RCC 7860 (cell line): ENCODE measurements at places on chromosomes 12 and 14.

GRCh38 chr14:52119030-52119429, 50.2 kb upstream of the NID2 start:
- DNase-seq: no peak

- no peak for DNase-seq
Measured at GRCh38 chr12:47805417-47805816, 14.3 kb downstream of the HDAC7 start.

- peak; percentile 29 for DNase-seq
Measured at GRCh38 chr12:99810718-99811593, 163.4 kb downstream of the GARIN6 start.

- DNase-seq: no peak
Measured at GRCh38 chr12:88223519-88223918, 81.4 kb downstream of the TMTC3 start.

GRCh38 chr14:81676879-81677278, 143.2 kb upstream of the SEL1L start:
- no peak for DNase-seq

DNA sequence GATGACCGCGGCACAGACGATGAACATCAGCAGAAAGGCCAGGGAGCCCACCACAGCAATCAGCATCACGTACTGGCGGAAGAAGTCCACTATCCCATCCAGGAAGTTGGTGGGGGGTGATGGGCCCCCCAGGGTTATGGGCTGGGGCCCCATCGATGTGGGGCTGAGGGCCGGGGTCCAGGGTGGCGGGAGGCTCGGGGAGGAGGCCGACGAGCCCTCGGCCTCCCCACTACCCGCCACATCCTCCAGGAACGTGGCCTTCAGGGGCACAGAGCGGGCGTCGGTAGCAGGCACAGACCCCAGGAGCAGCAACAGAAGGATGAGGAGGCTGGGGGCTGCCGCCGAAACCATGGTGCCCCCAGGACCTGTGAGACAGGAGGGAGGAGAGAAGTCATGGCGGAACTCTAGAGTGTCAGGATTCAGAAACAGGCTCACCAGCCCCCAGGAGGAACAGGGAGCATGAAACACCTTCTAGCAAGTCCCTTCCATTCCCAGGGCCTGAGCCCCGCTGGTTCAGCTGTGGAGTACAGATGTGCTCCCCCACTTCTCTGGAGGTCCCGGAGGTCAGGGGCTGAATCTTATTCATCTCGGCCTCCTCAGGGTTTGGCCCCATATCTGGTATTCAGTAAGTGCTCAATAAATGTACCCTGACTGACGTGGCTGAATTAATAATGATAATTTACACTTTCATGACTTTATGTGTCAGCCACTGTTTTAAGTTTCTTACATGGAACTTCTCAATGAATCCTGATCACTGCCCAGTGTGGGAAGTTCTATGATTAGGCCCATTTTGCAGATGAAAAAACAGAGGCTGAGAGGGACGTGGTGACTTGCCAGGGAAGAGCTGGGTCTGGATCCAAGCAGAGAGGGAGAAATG, 5.6 kb downstream of the TMEM119 start:
- DNase-seq: no peak

- DNase-seq: no peak
Measured at GRCh38 chr12:70044167-70044566, 199.1 kb upstream of the CNOT2 start.

- no peak for DNase-seq
Measured at GRCh38 chr14:102695167-102695555, 82.1 kb upstream of the TRAF3 start.

DNA sequence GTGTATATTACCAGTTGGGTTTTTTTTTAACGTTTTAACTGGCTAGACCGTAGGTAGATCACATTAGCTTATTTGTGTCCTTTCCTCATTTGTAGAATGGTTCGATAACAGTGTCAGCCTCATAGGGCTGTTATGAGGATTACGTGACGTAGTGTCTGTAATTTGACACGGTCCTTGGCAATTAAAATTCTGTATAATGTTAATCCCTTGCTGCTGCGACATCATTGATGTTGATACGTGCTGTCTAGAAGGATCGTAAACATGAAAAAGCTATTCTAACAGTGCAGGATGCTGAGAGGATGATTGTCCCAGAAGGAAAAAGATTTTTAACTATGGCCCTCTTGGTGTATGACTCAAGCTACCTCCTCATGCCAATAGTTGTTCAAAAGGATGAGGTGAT, 50.9 kb downstream of the HSP90AA1 start:
- no peak for DNase-seq

DNA sequence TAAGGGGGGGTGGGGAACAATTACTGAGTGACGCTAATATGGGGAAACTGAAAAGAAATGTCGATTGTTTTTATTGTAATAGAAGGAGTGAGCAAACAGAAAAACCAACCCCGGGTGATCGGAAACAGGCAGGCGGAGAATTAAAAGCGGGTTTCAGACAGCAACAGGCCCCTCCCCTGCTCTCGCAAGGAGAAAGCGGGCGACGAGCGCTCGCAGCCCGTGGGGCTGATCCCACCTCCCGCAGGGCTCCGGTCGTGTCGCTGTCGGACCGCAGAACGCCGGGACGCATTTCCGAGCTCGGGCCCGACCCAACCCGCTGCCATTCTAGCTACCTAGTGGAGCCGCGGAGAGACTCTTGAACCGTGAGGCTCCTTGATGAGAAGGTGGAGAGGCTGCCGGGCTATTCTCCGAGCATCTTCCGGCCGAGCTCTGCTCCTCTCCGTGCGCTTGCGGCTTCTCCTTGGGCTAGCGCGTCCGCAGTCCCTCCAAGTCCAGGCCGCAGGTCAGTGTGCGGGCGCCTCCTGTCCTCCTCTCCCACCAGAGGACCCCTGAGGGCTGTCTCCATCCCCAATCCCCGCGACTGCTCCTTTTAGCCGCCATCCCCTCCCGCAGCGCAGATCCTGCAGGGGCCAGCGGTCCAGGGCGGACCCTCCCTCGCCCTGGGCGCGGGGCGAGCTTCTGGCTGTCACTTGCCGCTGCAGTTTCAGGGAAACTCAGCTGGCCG, 4.1 kb upstream of the PAX9 start:
- no peak for DNase-seq

- no peak for DNase-seq
Measured at GRCh38 chr14:29865299-29865698, 62.3 kb downstream of the PRKD1 start.

- DNase-seq: no peak
Measured at GRCh38 chr14:54695196-54695595, 128.3 kb downstream of the SAMD4A start.

GRCh38 chr12:52242442-52243258, 9.6 kb downstream of the KRT7 start:
- no peak for DNase-seq

GRCh38 chr12:96776908-96777307, 130.1 kb upstream of the NEDD1 start:
- no peak for DNase-seq

- no peak for DNase-seq
Measured at GRCh38 chr12:112168561-112168971, 43.2 kb downstream of the TRAFD1 start.
